ENCODE measurements at places on chromosomes 3 and 15.

GRCh38 chr3:175107231-175107630 lies 248.1 kb downstream of the NAALADL2 start:
- no peak for DNase-seq

DNA sequence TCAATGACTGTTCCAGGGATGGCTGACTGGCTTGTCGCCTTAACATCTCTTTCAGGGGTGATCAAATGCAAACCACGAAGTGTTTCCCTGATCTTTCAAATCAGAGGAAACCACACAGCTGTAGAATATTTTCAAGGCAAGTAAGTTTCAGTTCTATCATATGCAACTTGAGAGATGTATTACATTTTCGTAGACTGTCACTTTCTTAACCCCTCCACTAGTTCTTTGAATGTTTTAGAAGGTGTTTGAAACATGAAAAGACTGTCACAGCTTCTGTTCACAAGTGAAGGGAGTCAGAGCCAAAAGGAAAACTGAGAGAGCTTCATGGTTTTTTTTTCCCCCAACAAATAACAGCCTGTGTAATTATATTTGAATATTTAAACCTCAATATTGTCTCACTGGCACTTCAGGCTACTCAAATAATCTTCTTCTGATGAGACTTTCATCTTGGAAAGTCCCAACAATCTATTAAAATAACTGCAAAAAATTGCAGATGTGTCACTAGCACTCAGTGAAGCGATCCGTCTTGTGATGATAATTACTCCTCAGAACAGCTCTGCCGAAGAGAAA lies 25.9 kb upstream of the CAPN7 start:
- DNase-seq = no peak

- DNase-seq = no peak
Observed at GRCh38 chr3:23254282-23254681, 51.2 kb downstream of the UBE2E2 start.

- DNase-seq = no peak
Observed at GRCh38 chr3:53295410-53295809, 39.6 kb upstream of the TKT start.

GRCh38 chr15:56058986-56059385 lies 65.6 kb upstream of the NEDD4 start:
- peak; percentile 55 for DNase-seq

Measured in muscle of leg (tissue), 16 donors.